Inflammatory macrophage treated with lipopolysaccharide for 4 hours (primary cell): ENCODE measurements at places on chromosomes 2 and 18.

DNA sequence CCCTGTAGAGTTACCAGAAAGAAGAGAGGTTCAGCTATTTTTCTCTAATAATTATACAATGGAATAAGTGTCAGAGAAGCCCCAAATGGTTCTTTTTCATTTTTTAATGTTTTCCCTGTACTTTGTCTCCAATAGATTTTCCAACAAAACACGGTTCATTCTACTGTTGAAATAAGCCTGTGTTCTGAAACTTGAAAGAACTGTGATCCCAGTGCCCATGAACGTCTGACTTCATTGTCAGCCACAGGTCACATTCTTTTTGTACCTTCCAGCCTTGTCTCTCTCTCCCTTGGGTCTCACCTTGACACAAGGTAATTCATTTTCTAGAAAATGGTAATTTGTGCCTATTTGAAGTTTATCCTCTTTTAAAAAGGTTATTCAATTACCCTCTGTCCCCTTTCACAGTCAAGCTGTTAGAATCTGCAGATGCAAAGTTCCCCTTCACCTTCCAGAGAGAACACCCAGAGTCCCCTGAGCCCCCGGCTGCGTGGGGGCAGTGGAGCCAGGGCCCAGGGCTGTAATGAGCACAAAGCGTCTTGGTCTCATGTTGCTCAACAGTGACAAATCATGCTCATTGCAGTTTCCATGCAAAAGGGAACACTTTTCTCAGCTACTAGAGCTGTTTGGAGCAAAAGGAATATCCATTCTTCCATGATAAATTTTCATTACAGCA, 115.2 kb downstream of the SPHKAP start:
- DNase-seq: no peak

- no peak for DNase-seq
These were observed 18.8 kb downstream of the MPPE1 start for GRCh38 chr18:11889284-11889683.

DNA sequence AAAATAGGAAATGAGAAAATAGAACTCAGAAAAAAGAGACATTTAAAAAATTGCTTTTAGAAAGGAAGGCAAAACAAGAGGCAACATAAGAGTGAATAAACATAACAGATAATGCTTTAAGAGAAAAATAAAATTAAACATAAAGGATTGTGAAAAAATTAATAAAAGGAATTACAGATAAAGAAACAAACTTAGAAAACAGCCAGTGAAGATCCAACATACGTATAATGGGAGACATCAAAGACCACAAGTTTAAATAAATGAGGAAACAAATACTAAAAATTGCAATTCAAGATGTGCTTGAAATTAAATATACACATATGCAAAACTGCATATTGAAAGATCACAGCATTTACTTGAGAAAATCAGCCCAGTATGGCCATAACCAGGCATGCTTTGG, 448.9 kb downstream of the NBAS start:
- DNase-seq: no peak

GRCh38 chr2:62452701-62453454, 53.1 kb downstream of the TMEM17 start:
- DNase-seq: no peak

- DNase-seq: no peak
These were observed 782 bp downstream of the MTA3 start for GRCh38 chr2:42569116-42569711.
